ENCODE measurements at places on chromosomes 5 and 9.

DNA sequence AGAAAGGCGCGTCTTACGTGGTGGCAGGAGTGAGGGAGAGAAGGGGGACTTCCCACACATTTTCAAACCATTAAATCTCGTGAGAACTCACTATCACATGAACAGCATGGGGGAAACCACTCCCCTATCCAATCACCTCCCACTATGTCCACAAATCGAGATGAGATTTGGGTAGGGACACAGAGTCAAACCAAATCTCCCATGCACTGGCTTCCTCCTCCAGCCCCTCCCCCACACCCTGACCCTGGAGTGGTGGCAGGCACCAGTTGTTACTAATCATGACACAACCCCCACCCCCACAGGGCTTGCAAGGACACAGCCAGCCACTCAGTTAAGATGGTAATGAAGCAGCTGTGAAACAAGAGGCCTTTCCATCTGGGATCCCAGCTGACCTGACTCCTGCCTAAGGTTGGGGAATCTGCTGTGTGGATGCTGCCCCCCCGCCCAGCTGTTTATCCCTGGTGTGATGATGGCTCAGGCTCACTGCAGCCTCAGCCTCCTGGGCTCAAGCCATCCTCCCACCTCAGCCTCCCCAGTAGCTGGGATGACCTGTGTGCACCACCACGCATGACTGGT is 57.1 kb upstream of the FUBP3 start:
- DNase-seq = no peak

GRCh38 chr5:32539981-32540845 is 45.1 kb upstream of the SUB1 start:
- no peak for DNase-seq

DNA sequence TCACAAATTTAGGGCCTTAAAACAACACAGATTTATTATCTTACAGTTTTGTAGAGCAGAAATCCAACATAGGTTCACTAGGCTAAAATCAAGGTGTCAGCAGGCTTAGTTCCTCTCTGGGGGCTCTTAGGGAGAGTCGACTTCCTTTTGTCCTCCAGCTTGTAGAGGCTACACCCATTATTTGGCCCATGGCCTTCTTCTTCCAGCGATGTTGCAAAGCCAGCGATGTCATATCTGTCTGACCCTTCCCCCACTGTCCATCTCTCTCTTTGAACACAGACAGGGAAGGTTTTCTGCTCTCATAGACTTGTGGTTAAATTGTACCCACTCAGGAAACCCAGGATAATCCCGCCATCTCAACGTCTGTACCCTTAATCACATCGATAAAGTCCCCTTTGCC is 60.3 kb upstream of the SHB start:
- DNase-seq = no peak

GRCh38 chr5:15995341-15996052 is 184.1 kb downstream of the MARCHF11 start:
- DNase-seq = no peak

Measured in stimulated activated CD4-positive, alpha-beta T cell treated with anti-CD3 and anti-CD28 coated beads, Interleukin-4, amount 100 ng/mL, for 24 hours (primary cell).